Activated T-cell treated with anti-CD3 and anti-CD28 coated beads, Interleukin-2, amount 50 U/mL, for 24 hours (primary cell): ENCODE measurements at places on chromosomes 11 and 22.

- H3K27me3 ChIP-seq: peaks cover 19% of the 10 kb centered on the region
- no peak for DNase-seq
- H3K27ac ChIP-seq: no peak overlapping the region
- H3K4me3 ChIP-seq: no peak overlapping the region
- H3K4me1 ChIP-seq: no peaks in the 10 kb centered on the region
Observed at GRCh38 chr22:27197618-27198017, 540.2 kb downstream of the MIAT start.

- H3K4me1 ChIP-seq: peaks cover 2% of the 10 kb centered on the region
- no peak for DNase-seq
- H3K27ac ChIP-seq: no peak overlapping the region
- H3K4me3 ChIP-seq: no peak overlapping the region
- no peaks in the 10 kb centered on the region for H3K27me3 ChIP-seq
Observed at GRCh38 chr22:24833881-24834495, 28.0 kb downstream of the SGSM1 start.

- H3K27ac ChIP-seq: no peak overlapping the region
- no peak for DNase-seq
- no peaks in the 10 kb centered on the region for H3K4me1 ChIP-seq
- no peak overlapping the region for H3K4me3 ChIP-seq
- H3K36me3 ChIP-seq: no peaks in the 10 kb centered on the region
- H3K27me3 ChIP-seq: no peaks in the 10 kb centered on the region
Observed at GRCh38 chr11:27837895-27838563, 137.8 kb upstream of the BDNF start.

- no peaks in the 10 kb centered on the region for H3K4me1 ChIP-seq
- H3K36me3 ChIP-seq: no peaks in the 10 kb centered on the region
- no peaks in the 10 kb centered on the region for H3K27me3 ChIP-seq
- no peak overlapping the region for H3K27ac ChIP-seq
- DNase-seq: no peak
Observed at GRCh38 chr22:29457730-29458129, 19.3 kb downstream of the RFPL1 start.

DNA sequence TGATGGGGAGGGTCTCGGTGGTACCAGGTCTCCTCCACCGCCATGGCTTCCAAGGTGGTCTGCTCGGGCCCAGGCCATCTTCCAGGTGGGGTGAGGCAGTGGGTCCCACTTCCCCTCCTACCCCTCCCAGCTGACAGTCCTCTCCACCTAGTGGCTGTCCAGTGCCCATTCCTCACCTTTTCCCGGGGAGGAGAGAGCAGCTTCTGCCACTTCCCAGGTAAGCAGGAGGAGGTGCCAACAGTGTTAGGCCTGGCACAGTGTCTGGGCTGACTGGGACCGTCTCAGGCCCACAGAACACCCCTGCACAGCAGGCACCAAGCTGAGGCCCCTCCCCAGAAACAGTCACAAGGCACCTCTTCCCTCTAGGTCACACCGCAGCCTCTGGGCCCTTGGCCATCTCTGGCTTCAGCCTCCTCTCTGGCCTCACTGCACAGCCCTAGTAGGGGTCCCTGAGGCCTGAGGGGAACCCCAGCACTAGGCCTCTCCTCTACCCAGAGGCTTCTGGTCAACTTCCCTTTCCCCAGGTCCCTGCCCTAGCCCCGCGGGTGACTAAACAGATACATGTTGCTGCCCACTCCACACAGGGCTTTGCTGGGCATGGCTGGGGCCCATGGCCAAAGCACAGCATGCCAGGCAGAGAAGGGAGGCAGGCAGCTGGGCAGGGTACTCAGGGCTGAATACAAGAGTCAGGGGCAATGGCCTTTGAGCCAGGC lies 2.3 kb upstream of the ANKRD13D start:
- peaks cover 59% of the 10 kb centered on the region for H3K4me1 ChIP-seq
- peak overlapping the region; percentile 97 for H3K27ac ChIP-seq
- H3K36me3 ChIP-seq: peaks cover 84% of the 10 kb centered on the region
- peak; percentile 61 for DNase-seq
- H3K27me3 ChIP-seq: no peaks in the 10 kb centered on the region

DNA sequence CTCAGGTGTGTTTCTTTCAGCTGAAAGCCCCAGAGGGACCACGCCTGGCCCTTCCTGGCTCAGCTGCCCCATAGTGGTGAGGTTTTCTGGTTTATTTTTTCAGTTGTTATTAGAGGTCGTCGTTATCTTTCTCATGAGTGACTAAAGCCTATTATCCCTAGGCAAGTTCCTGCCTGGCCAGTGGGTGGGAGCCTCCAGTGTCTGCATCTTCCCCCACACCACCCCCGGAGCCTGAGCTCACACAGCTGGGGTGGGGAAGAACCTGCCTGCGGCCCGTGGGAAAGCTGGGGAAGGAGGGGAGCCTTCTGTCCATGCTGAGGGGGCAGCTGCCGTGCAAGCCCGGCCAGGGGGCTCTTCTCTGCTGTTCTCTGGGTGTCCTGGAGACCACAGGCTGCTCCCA lies 24.3 kb upstream of the PPFIA1 start:
- no peak for DNase-seq
- H3K4me3 ChIP-seq: no peak overlapping the region
- H3K27me3 ChIP-seq: peaks cover 6% of the 10 kb centered on the region
- no peaks in the 10 kb centered on the region for H3K36me3 ChIP-seq
- H3K4me1 ChIP-seq: peaks cover 7% of the 10 kb centered on the region

DNA sequence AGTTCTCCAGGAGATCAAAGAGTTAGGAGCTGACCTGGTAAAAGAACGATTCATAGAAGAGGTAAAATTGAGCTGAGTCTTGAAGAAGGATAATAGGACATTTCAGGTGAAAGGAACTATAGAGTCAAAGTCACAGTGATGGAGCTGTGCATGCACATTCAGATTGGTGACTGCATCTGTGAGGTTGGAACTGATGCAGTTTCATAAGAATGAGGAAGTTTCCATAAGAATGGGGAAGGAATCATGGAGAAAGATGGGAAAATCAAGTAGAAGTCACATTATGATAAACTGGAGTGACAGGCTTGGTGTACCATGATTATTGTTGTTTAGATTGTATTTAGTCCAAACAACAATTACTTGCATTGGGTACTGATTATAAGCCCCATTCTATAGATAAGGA lies 232.2 kb downstream of the FAM76B start:
- peak overlapping the region; percentile 6 for H3K4me3 ChIP-seq
- H3K27me3 ChIP-seq: no peaks in the 10 kb centered on the region
- peaks cover 4% of the 10 kb centered on the region for H3K36me3 ChIP-seq

- no peak for DNase-seq
- H3K4me3 ChIP-seq: no peak overlapping the region
- H3K4me1 ChIP-seq: no peaks in the 10 kb centered on the region
- no peak overlapping the region for H3K27ac ChIP-seq
Observed at GRCh38 chr22:43885319-43885671, 6.5 kb downstream of the PNPLA5 start.

- H3K27me3 ChIP-seq: no peaks in the 10 kb centered on the region
- no peak for DNase-seq
- no peak overlapping the region for H3K27ac ChIP-seq
- peaks cover 36% of the 10 kb centered on the region for H3K36me3 ChIP-seq
- H3K4me3 ChIP-seq: no peak overlapping the region
- H3K4me1 ChIP-seq: peaks cover 1% of the 10 kb centered on the region
Observed at GRCh38 chr22:26442086-26442756, 13.2 kb downstream of the ASPHD2 start.

DNA sequence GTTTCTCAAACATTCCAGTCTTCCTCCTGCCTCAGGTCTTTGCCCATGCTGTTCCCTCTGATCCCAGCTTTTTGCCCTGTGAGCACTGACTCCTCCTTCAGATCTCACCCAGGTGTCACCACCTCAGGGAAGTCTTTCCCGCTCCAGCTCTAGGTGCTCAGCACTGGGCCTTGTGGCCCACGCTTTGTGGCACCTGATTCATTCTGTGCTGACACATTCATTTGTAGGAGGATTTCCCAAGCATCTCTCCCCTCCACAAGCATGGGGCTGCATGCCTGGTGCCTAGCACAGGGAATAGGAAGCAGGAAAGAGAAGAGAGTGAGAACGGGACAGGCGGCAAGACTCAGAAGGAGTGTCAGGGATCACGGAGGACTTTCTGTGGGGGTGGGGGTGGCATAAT lies 17.6 kb downstream of the MPPED1 start:
- H3K27ac ChIP-seq: no peak overlapping the region
- H3K36me3 ChIP-seq: no peaks in the 10 kb centered on the region
- no peaks in the 10 kb centered on the region for H3K4me1 ChIP-seq
- peaks cover 44% of the 10 kb centered on the region for H3K27me3 ChIP-seq
- no peak overlapping the region for H3K4me3 ChIP-seq

GRCh38 chr11:30984442-30984816 lies 385.1 kb downstream of the DCDC1 start:
- no peaks in the 10 kb centered on the region for H3K36me3 ChIP-seq
- no peak for DNase-seq
- H3K27me3 ChIP-seq: no peaks in the 10 kb centered on the region
- no peak overlapping the region for H3K4me3 ChIP-seq
- H3K4me1 ChIP-seq: no peaks in the 10 kb centered on the region

GRCh38 chr11:96817482-96818399 lies 427.9 kb downstream of the JRKL start:
- no peak overlapping the region for H3K27ac ChIP-seq
- no peaks in the 10 kb centered on the region for H3K27me3 ChIP-seq
- no peaks in the 10 kb centered on the region for H3K4me1 ChIP-seq
- DNase-seq: no peak
- no peaks in the 10 kb centered on the region for H3K36me3 ChIP-seq

- H3K4me3 ChIP-seq: peak overlapping the region; percentile 84
- DNase-seq: no peak
- H3K27me3 ChIP-seq: peaks cover 45% of the 10 kb centered on the region
Observed at GRCh38 chr22:25566186-25566897, 1.9 kb downstream of the GRK3 start.

- peak; percentile 21 for DNase-seq
- no peak overlapping the region for H3K4me3 ChIP-seq
- H3K27me3 ChIP-seq: no peaks in the 10 kb centered on the region
- no peaks in the 10 kb centered on the region for H3K36me3 ChIP-seq
Observed at GRCh38 chr11:2797121-2797711, 88.4 kb downstream of the CDKN1C start.

DNA sequence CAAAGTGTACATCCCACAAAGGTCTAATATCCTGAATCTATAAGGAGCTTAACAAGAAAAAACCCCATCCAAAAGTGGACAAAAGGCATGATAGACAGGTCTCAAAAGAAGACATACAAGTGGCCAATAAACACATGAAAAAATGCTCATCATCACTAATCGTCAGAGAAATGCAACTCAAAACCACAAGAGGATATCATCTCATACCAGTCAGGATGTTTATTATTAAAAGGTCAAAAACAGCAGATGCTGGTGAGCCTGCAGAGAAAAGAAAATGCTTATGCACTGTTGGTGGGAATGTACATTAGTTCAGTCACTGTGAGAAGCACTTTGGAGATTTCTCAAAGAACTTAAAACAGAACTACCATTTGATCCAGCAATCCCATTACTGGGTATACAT lies 12.7 kb downstream of the LGALS12 start:
- peaks cover 13% of the 10 kb centered on the region for H3K4me1 ChIP-seq
- H3K27me3 ChIP-seq: no peaks in the 10 kb centered on the region
- H3K4me3 ChIP-seq: no peak overlapping the region
- DNase-seq: no peak
- peak overlapping the region; percentile 66 for H3K27ac ChIP-seq

DNA sequence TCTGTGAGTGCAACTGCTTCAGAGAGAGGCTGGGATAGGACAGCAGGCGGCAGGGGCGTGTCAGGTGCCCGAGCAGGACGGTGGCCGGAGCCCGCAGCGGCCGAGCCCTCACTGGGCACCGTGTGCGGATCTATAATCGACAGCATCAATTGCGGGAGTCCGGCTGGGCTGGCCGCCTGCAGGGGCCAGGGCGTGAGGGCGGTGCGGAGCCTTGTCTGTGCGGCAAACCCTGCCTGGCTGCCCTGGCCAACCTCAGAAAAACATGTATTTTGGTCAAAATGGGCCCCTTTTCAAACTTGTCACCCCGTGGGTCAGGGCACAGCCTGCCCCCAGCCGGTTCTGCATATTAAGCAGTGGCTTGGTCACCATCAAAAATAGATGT lies 91.3 kb upstream of the KCNQ1OT1 start:
- DNase-seq: no peak
- peaks cover 4% of the 10 kb centered on the region for H3K4me1 ChIP-seq
- H3K27ac ChIP-seq: peak overlapping the region; percentile 18

DNA sequence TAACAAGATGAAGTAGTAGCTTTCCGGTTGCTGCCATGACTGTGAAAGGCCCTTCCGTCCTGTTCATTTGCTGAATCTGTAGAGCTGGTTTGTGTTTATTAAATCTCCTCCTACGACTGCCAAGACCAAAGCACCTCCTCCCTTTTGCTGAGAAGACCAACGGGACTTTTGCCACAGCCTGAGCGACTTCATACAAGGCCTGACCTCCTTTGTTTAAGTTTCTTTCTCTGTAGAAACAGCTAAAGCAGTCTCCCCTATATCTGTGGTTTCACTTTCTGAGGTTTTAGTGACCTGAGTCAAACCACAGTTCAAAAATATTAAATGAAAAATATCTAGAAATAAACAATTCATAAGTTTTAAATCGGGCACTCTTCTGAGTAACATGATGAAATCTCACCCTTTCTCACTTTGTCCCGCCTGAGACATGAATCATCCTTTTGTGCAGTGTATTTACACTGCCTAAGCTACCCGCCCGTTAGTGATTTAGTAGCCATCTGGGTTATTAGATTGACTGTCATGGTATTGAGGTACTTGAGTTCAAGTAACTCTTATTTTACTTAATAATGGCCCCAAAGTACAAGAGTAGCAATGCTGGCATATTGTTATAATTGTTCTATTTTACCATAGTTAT lies 119.1 kb upstream of the LRRC4C start:
- H3K4me3 ChIP-seq: no peak overlapping the region
- no peaks in the 10 kb centered on the region for H3K27me3 ChIP-seq
- no peaks in the 10 kb centered on the region for H3K36me3 ChIP-seq
- H3K4me1 ChIP-seq: no peaks in the 10 kb centered on the region
- no peak for DNase-seq
- H3K27ac ChIP-seq: no peak overlapping the region
